ENCODE measurements at places on chromosomes 7 and 10.

GRCh38 chr10:20417791-20418190 lies 479.3 kb downstream of the NEBL start:
- DNase-seq = no peak

DNA sequence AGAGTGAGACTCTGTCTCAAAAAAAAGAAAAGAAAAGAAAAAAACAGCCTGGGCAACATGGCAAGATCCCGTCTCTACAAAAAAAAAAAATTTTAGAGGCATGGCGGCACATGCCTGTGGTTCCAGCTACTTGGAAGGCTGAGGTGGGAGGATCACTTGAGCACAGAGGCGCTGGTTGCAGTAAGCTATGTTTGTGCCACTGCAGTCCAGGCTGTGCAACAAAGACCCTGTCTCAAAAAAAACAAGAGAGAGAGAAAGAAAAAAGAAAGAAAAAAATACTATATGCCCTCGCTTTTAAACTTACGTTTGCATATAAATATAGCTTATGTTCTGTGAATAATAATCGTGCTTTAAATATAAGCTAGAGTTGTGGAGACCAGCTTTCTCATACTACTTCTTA lies 11.2 kb downstream of the HACD1 start:
- DNase-seq = no peak

DNA sequence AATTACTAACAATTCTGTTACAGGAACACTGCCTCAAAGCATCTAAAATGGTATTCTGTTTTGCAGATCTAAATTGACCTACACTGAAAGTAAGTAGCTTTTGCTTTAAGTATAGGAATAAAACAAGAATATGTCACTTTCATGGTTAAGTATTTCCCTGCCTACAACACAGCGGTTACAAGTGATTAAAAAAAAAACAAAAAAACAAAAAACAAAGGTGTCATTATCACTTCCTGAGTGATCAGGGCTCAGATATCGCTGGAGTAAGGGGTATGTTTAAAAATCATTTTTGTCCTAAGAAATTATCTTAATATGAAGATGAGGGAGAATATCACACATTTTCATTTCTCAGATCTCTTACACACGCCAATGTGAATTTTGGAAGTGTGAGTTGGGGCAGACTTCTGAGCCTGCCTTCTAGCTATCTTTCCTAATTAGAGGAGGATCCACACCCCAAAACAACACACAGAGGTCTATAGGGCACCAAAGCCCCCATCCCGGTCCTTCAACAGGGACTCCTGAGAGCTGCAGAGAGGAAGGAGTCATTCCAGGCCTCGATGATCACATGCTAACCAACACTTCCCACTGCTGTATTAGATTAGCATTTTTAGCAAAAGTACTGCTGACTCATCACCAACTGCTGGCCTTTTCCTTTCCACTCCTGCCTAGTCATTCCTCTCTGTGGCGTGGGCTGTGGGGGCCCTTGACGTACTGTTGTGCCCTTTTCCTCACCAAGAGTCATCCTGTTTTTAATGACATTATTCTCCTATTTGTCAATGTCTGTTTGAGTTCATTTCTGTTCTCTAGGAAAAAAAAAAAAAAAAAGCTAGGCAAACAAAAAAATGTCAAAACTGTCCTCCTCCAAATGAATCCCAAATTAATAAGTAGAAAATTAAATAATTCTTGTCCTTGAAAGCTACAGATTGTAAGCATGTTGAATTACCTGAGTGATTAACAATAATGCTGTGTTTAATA lies 31.2 kb downstream of the PRTFDC1 start:
- DNase-seq = peak; percentile 70

DNA sequence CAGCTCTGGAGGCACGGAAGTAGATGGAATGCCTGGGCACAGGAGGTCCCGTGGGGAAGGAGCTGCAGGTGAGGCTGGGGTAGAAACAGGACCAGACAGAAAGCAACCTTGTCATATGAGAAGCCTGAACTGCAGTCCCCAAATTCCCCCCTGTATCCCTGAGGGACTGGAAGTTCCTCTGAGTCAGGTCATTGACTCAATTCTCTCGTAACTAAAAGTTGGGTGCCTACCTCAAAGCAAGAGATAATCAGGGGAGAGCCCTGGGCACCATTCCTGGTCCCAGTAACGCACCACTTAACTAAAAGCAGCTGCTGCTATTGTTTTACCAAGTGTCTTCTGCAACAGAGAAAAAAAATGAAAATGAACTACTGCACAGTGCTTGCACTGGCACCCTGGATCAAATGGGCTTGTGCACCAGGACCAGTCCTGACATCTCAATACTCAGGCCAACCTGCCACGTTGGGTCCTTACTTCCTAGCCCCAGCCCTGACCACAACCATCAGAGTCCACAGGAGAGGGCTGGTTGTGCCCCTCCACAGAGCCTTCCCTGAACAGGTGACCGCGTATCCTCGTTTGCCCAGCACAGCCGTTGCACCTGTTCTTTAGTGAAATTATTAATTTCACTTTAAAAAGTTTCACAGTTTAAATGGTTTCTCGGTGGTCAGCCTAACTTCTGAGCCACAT lies 79.3 kb downstream of the GRID1 start:
- DNase-seq = no peak

DNA sequence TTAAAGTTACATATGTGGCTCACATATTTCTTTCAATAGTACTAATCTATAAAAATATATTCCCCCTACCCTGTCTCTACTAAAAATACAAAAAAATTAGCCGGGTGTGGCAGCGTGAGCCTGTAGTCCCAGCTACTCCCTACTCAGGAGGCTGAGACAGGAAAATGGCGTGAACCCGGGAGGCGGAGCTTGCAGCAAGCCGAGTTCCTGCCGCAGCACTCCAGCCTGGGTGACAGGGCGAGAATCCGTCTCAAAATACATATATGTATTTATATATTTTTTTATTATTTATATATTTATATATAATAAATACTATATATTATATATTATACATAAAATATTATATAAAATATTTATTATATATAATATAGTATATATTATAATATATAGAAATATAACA lies 69.7 kb upstream of the GRM3 start:
- DNase-seq = no peak

- no peak for DNase-seq
These were observed 927.7 kb upstream of the ZWINT start for GRCh38 chr10:57288754-57289153.

- peak; percentile 8 for DNase-seq
These were observed 145.6 kb downstream of the ADAM12 start for GRCh38 chr10:126242397-126243260.

GRCh38 chr7:10239695-10240345 lies 733.9 kb upstream of the PHF14 start:
- no peak for DNase-seq

DNA sequence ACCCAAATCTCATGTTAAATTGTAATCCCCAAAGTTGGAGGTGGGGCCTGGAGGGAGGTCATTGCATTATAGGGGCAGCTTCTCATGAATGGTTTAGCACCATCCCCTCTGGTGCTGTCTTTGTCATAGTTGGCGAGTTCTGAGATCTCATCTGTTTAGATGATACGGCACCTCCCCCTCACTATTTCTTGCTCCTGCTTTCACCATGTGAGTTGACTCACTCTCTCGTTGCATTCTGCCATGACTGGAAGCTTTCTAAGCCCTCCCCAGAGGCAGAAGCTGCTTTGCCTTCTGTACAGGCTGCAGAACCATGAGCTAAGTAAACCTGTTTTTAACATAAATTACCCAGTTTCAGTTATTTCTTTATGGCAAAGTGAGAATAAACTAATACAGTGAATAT lies 18.9 kb upstream of the ZNF138 start:
- no peak for DNase-seq

DNA sequence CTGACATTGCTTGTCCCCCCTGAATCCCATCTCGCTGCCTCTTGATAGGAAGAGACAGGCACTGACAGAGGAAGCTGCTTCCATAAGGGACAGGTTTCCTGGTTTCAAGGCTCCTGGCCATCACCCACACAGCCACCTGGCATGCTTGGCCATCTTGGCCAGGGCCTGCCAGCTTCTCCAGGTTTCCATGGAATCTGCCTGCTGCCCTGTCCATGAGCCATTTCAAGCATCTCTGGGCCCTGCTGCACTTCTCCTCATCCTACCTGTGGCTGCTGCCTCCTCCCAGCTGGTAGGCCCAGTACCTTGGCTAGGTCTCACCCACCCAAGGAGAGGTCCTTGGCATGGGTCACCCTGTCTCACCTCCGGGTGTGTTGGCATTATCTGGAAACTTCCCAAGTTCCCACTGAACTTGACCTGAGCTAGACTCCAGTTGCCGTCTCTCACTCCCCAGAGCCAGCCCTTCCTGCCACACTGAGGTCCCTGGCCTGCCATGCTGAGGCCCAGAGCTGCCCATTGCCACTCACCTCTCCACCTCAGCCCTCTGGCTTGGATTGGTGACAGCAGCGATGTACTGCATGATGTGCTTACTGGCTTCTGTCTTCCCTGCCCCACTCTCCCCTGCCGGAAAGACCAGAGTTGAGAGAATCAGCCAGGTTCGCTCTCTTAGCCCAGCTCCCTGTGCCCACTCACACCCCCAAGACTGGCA lies 2.6 kb downstream of the MYO1G start:
- DNase-seq = no peak

GRCh38 chr10:12949248-12949647 lies 52.3 kb downstream of the CCDC3 start:
- no peak for DNase-seq

DNA sequence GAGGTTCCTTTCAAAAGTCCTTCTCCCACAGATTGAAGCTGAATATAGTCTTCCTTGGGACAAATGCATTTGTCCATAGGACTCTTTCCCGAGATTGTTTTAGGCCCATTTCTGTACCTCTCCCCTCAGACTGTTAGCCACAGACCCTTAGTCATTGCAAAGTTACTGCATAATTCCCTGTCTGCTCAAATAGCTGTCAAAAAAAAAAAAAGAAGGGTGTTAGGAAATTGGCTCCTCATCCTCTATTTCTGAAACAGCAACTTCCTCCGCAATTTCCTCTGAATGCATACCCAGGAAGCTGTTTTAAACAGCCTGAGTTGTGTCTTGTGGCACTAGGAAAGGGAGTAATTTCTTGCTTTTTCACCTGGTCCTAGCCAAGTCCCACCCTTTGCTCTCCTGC lies 5.4 kb downstream of the LRRC4 start:
- DNase-seq = no peak
